ENCODE measurements at places on chromosomes 16 and 17.

GRCh38 chr17:45009676-45010467, 41.6 kb downstream of the DCAKD start:
- no peak for DNase-seq

GRCh38 chr16:68764862-68765261, 27.8 kb downstream of the CDH1 start:
- no peak for DNase-seq

DNA sequence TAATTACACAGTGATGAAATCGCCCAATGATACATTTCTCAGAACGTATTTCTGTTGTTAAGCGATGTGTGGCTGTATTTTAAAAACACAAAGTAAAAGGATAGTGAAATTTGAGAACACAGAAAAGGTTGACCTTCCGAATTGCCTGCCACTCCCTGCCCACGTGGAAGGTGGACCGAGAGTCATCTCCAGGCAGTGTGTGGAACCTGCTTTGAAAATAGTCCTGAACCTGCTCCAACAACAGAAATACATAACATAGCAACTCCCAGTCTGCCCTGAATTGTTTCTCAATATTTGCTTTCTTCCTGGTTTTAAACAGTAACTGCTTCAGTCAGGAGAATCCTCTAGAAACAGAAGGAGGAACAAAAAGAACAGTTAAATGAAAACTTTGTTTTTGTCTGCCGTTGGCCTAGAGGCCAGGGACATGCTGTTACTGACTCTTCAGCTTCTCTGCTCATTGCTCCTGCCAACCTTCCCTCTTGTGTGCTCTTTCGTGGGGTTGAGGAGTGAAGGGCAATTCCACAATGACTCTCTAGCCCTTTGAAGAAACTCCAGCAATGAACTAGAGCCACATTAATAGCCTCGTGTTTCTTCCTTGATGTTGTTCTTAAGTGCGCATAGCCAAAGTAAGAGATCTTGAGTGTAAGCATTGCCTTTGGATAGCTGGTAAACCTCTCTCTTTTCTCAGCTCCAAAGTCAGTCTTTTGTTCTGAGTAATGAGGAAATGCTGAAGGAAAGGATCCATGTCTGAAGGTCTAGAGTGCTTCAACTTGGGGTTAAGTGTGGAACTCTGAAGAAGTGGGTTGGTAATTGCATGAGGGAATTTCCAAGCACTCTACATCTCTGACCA, 452.5 kb upstream of the CCL2 start:
- no peak for DNase-seq

- DNase-seq: no peak
These were observed 33.8 kb downstream of the DEF8 start for GRCh38 chr16:89982318-89982717.

GRCh38 chr17:8153957-8154607, 1.9 kb upstream of the PER1 start:
- DNase-seq: peak; percentile 96

GRCh38 chr17:34171245-34171818, 83.8 kb upstream of the CCL2 start:
- DNase-seq: no peak

DNA sequence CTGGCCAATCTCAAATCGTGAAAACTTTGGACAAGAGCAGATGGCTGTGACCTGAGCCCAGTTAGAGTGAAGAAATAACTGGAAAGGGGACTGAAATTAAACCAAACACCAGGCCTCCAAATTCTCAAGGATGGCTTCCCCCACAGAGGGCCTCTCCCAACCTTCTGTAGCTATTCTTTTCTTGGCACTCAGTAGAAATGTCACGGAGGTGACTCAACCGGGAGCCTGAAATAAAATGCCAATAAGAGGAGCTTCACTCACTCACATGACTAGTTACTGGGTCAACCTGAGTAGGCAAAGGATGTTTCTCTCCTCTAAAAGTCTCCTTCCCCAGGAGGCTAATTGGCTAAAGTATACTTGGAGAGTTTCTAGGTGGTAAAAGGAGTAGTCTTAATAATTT, 230.7 kb downstream of the MAF start:
- DNase-seq: no peak

- DNase-seq: peak; percentile 38
These were observed 25.9 kb downstream of the AP2B1 start for GRCh38 chr17:35612924-35613521.

DNA sequence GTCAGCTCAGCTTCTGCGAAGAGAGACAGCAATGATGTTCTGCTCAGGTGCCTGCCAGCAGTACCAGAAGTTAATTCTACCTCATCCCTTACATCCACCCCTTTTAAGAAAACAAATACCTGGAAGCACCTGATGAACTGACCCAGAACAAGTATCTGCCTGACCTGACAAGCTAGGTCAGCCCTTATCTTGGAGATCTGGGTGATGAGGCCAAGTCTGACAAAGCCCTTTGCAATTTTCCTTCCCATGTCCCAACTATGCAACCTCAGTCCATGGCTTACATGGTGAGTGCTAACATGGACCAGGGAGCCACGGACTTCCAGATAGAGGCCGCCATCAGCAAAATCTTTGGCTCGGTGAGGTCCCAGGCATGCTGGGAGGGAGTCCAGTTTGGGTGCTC, 3.6 kb downstream of the ACADVL start:
- DNase-seq: no peak

GRCh38 chr17:792277-792676, 10.1 kb downstream of the MRM3 start:
- no peak for DNase-seq

DNA sequence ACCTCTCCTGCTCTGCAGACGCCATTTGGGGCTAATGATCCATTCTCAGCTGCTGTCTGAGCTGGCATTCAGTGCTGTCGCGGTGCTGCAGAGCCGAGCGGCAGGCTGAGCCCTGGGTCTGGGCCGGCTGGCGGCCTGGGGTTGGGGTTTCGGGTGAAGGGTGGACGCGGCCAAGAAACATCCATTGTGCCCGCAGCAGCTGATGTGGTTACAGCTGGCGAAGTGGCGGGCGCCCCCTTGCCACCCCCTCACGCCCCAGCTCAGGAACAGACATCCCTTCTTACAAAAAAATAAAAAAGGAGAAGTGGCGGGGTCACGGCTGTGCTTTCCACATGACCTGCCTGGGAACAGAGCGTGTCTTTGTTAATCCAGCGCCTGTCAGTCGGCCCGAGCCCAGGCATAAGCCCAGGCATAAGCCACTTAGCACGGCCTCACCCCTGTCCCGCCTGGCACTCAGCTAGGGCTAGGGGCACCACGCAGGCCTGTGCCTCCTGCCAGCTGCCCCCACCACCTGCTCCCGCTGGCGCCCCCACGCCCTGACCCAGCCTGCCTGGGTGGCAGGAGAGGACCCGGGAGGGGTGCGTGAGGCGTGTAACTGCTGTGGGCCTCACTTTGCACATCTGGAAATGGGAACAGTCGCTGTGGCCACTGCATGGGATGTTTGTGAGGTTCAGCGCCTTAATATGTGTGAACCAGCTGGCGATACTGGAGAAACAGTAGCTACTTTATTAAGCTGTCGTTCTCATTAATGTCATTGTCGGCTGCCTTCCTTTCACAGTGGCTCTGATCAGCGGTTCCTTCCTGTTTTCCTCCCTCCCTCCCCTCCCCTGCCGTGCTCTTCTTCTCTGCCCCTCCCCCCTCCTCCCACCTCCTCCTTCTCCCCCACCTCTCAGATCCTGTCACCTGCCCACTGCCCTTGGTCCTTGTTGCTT, 197.7 kb upstream of the CIBAR2 start:
- no peak for DNase-seq

- peak; percentile 19 for DNase-seq
These were observed 647 bp downstream of the FBXL20 start for GRCh38 chr17:39400547-39401411.

DNA sequence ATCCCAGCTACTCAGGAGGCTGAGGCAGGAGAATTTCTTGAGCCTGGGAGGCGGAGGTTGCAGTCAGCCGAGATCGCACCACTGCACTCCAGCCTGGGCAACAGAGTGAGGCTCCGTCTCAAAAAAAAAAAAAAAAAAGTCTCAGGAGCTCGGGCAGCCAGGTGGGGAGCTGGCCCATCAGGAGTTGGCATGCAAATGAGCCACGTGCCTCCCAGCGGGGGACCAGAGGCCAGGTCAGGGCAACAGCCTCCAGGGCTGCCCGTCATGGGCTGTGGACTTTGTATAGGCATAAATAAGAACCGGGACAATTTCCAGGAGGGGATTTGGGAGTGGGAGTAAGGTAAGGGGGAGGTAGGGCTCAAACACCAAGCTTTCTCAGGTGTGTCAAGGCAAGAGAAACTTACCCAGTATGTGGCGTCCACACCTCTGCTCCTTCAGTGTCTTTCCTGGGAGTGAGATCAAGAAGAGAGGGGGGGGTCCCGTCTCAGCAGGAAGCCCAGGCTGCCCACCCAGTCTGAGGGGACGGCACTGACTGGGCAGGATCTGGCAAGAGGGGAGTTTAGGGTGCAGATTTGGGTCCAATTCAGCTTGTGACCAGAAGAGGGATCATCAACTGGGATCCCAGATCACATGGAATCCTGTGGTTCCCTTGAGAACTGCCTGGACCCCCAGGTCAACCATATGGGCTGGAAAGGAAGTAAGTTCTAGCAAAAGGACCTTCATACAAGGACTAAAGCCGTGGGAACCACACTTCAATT, 22.3 kb upstream of the G6PC1 start:
- DNase-seq: peak; percentile 42

DNA sequence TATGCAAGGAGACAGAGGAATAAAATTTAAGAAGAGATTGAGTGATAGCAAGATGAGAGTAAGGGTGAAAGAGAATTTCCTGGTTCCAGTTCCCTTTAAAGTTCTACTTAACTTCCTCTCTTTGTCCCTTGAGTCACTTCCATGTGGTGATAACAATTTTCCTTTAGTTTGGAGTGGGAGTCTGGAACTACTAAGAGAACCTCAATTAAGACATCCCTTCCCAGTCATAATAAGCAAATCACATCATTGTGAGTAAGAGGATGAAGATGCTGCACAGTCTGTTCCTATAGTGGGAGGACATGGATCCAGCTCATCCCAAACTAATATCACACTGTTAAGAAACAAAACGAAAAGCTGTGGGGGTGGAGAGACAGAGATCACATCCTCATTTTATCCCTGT, 24.4 kb downstream of the TBX21 start:
- DNase-seq: no peak

DNA sequence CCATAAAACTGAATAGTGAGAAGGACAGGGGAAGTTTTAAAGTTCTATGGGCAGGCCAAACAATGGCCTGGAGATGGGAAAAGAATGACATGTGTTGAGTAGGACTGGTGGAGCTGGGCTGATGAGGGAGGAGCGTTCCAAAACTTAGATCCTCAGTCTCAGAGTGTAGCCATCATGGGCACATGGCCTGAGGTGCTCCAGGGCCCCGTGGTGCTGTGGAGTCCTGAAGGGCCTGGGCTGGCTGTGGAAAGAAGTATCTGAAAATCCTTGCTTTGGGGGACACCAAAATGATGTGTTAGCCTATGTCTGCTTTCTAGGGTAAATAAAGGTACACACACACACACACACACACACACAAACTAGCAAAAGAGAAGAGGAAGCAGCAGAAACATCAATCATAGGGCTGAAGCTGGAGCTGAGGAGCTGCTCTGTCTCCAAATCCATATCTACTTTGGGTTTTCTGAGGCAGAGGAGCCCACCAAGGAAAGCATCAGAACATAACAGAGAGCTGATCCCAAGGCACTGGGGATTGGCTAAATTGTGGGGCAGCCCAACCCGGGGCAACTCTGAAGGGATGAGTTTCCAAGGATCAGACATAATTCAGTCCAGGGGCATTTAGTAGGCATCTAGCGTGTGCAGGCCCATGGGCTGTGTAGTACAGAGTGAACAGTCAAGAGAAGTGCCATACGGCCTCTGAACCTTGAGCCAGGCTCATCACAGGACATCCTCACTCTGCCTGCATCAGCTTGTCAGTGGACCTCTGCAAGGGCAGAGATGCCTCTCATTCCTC, 85.2 kb downstream of the C16orf78 start:
- DNase-seq: no peak

DNA sequence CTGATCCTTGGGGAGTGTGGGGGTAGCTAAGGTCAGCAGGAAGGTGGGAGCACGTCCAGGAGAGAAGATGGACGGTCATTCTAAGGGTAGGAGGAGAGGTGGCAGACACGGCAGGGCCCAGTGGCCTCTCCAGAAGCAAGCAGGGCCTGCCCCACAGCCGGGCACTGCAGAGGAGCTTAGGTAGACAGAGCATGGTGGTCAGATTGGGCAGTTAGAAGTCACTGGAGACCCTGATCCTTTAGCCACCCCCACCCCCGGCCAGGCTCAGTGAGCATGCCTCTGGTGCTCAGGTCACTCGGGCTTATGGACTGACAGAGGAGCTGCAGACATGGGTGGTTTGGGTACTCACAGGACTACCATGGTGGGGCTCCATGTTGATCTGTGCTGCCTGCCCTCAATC, 26.3 kb downstream of the NLRP1 start:
- DNase-seq: no peak
